Colonic mucosa (tissue), 4 donors: ENCODE measurements at places on chromosomes 4 and X. TPM values are rescaled to one million over a fixed set of nuclear protein-coding genes. Genes with fewer than 3 reads are reported as not detected.

The RTL9 gene
- not detected for total RNA-seq

The PF4V1 gene
- total RNA-seq = not detected

The ARMCX1 gene
- total RNA-seq = 8.7 TPM

The IL9R gene
- 0.50 TPM for total RNA-seq

The GAGE2A gene
- total RNA-seq = not detected

The MAP9 gene
- total RNA-seq = 6.4 TPM

The SCD5 gene
- total RNA-seq = 2.8 TPM

The GUCY1A1 gene
- total RNA-seq = 14.7 TPM

The MEPE gene
- total RNA-seq = not detected

GRCh38 chr4:182823576-182823975 is 93.6 kb downstream of the DCTD start:
- H3K36me3 ChIP-seq = no peaks in the 10 kb centered on the region
- no peaks in the 10 kb centered on the region for H3K4me1 ChIP-seq
- H3K27me3 ChIP-seq = no peaks in the 10 kb centered on the region
- H3K27ac ChIP-seq = no peak overlapping the region
- no peak overlapping the region for H3K4me3 ChIP-seq

GRCh38 chrX:143121477-143121876 is 95.7 kb downstream of the SPANXN4 start:
- no peaks in the 10 kb centered on the region for H3K36me3 ChIP-seq
- H3K27ac ChIP-seq = no peak overlapping the region
- no peaks in the 10 kb centered on the region for H3K4me1 ChIP-seq
- no peak for DNase-seq
- H3K27me3 ChIP-seq = no peaks in the 10 kb centered on the region

DNA sequence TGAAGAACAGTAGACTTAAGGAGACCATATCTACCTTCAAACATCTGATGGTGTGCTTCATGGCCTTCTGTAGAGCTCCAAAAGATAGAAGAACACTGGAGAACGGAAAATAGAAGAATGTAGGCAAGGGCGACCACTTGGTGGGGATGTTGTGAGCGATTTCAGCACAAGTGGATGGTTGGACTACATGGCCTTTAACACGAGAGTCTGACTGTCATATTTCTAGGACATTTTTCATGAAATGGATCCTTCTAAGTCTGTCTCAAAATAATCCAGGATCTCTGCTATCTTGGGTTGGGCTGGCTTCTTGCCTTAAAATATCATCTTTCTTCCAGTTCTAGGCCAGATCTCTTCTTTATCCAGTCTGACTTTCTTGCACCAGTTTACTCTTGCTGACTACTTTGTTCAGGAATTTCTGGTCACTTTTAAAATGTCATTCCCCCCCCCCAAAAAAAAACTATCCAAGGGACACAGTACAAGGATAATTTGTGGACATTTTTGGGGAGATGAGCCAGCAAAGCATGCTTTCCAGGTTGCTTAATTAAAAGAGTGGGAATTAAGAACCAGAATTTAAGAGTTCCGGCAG is 1.2 kb upstream of the MID1IP1 start:
- no peak overlapping the region for H3K4me3 ChIP-seq
- no peak overlapping the region for H3K27ac ChIP-seq
- H3K36me3 ChIP-seq = no peaks in the 10 kb centered on the region
- no peaks in the 10 kb centered on the region for H3K27me3 ChIP-seq
- H3K4me1 ChIP-seq = no peaks in the 10 kb centered on the region

GRCh38 chr4:47486231-47486673 is 1.2 kb downstream of the ATP10D start:
- DNase-seq = no peak
- no peaks in the 10 kb centered on the region for H3K27me3 ChIP-seq
- peak overlapping the region; percentile 46 for H3K4me3 ChIP-seq
- no peaks in the 10 kb centered on the region for H3K4me1 ChIP-seq
- H3K27ac ChIP-seq = no peak overlapping the region

GRCh38 chr4:179692222-179692621 is 2250.0 kb upstream of the AGA start:
- H3K27me3 ChIP-seq = no peaks in the 10 kb centered on the region
- H3K4me1 ChIP-seq = no peaks in the 10 kb centered on the region
- no peak overlapping the region for H3K27ac ChIP-seq
- no peak overlapping the region for H3K4me3 ChIP-seq
- DNase-seq = no peak

- H3K4me1 ChIP-seq = no peaks in the 10 kb centered on the region
- H3K4me3 ChIP-seq = no peak overlapping the region
- no peak for DNase-seq
- no peaks in the 10 kb centered on the region for H3K27me3 ChIP-seq
- no peak overlapping the region for H3K27ac ChIP-seq
Observed at GRCh38 chr4:85805891-85806290, 330.9 kb downstream of the ARHGAP24 start.

DNA sequence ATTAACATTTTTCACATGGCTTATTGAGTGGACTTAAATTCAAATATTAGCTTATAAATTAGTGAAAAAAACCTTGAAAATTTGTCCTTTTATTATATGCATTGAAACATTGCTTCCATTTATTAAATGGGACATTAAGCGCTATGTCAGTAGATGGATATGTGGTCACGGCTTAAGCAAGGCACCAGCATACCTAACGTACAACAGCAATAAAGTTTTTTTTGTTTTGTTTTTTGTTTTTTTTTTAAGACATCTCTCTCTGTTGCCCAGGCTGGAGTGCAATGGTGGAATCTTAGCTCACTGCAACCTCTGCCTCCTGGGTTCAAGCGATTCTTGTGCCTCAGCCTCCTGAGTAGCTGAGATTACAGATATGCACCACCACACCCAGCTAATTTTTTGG is 31.6 kb downstream of the PGM2 start:
- H3K27me3 ChIP-seq = no peaks in the 10 kb centered on the region
- DNase-seq = no peak
- H3K27ac ChIP-seq = no peak overlapping the region
- no peaks in the 10 kb centered on the region for H3K4me1 ChIP-seq

GRCh38 chrX:26952213-26952612 is 510.9 kb downstream of the PPP4R3C start:
- H3K4me1 ChIP-seq = no peaks in the 10 kb centered on the region
- no peak overlapping the region for H3K27ac ChIP-seq
- no peak for DNase-seq
- no peaks in the 10 kb centered on the region for H3K27me3 ChIP-seq
- no peak overlapping the region for H3K4me3 ChIP-seq

DNA sequence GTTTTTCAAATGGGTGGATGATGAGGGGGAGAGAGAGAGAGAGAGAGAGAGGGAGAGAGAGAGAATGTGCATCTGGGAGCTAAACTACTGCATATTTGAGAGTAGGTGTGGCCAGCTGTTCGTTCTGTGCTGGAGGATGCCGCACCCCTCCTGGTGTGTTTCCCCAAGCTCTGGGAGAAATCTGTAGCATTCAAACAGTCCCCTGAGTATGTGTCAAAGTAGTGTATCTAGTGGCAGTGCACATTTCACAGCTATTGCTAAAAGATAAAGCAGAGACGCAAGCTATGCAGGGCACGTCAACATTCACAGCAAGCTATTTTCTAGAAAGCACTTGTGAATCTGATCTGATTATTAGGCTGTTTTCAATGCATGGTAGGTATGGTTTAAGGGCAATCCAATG is 83.5 kb upstream of the LIMCH1 start:
- no peak overlapping the region for H3K4me3 ChIP-seq
- H3K4me1 ChIP-seq = no peaks in the 10 kb centered on the region
- H3K27ac ChIP-seq = no peak overlapping the region
- no peaks in the 10 kb centered on the region for H3K27me3 ChIP-seq
- DNase-seq = no peak

GRCh38 chr4:12957108-12957507 is 527.0 kb downstream of the RAB28 start:
- H3K4me1 ChIP-seq = no peaks in the 10 kb centered on the region
- no peak overlapping the region for H3K4me3 ChIP-seq
- H3K36me3 ChIP-seq = no peaks in the 10 kb centered on the region
- no peaks in the 10 kb centered on the region for H3K27me3 ChIP-seq

- DNase-seq = no peak
- H3K27me3 ChIP-seq = no peaks in the 10 kb centered on the region
- no peaks in the 10 kb centered on the region for H3K4me1 ChIP-seq
- H3K27ac ChIP-seq = no peak overlapping the region
Observed at GRCh38 chr4:113495790-113496189, 265.7 kb downstream of the CAMK2D start.

DNA sequence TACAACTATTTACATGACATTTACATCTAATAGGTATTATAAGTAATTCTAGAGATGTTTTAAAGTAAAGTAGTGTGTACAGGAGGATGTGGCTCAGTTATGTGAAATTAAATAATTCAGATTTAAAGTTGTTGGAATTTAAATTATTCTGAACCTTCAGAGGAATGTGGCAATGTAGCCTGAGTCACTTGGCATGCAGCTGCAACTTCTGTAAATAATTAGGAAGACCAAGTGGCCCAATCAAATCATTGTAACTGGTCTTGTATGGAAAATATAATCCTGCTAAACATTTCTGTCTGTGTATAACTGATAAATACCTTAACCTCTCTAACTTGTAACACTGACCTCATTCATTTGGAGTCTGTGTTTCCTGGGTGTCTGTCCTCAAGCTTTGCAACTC is 828.9 kb downstream of the GLUD2 start:
- no peak overlapping the region for H3K4me3 ChIP-seq
- H3K27me3 ChIP-seq = no peaks in the 10 kb centered on the region
- DNase-seq = no peak
- no peak overlapping the region for H3K27ac ChIP-seq
- H3K36me3 ChIP-seq = no peaks in the 10 kb centered on the region

DNA sequence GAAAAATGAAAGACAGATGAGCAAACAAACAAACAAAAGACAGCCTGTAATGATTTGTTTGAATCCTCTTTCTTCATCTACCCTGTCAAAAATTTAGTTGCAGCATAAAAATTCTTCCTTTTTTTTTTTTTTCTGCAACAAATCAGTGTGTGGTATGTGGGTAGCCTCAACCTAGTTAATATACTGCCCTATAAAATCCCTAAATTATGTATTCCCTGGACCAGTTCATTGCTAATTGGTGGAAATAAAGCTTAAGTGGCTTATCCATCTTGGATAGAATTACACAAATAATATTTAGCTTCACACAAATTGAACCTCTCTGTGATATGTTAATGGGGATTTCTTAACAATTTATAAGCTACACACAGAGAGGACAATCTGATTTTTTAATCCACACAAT is 208.4 kb downstream of the NDST4 start:
- no peak overlapping the region for H3K27ac ChIP-seq
- H3K36me3 ChIP-seq = no peaks in the 10 kb centered on the region
- no peaks in the 10 kb centered on the region for H3K27me3 ChIP-seq
- no peak for DNase-seq
- H3K4me3 ChIP-seq = no peak overlapping the region

- H3K27me3 ChIP-seq = no peaks in the 10 kb centered on the region
- no peaks in the 10 kb centered on the region for H3K36me3 ChIP-seq
- H3K4me1 ChIP-seq = no peaks in the 10 kb centered on the region
- no peak overlapping the region for H3K4me3 ChIP-seq
- no peak for DNase-seq
Observed at GRCh38 chr4:71609167-71609566, 174.7 kb downstream of the GC start.

DNA sequence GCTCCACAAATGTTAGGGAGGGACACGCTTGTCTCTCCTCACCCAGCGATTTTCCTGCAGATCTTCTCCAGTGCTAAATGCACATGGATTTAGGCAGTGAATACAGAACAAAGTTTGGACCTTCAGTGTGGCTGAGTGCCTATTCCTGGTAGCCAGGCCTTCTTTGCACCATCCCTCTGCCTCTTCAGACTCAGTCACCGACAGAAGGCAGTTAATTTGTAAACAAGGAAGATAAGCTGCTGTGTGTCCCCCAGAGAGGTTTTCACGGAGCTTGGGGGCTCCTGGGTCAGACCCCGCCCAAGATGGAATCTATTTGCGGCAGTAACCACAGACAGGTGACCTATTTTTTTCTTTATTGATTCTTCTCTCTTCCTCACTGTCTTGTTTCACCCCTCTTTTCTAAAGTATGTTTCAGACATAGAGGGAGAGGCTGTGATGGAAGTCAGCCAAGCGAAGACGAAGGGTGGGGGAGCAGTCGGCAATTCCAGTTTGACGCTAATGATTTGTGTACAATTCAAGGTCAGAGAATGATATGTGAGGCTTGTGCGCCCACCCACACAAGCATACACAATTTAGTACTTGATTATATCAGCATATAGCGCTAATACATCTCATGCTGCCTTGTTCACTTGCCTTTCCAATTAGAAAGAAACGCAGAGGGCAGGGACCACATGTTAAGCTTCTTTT is 200.8 kb downstream of the MGST2 start:
- no peak overlapping the region for H3K27ac ChIP-seq
- no peaks in the 10 kb centered on the region for H3K27me3 ChIP-seq
- H3K4me1 ChIP-seq = no peaks in the 10 kb centered on the region
- no peak for DNase-seq
- no peak overlapping the region for H3K4me3 ChIP-seq

DNA sequence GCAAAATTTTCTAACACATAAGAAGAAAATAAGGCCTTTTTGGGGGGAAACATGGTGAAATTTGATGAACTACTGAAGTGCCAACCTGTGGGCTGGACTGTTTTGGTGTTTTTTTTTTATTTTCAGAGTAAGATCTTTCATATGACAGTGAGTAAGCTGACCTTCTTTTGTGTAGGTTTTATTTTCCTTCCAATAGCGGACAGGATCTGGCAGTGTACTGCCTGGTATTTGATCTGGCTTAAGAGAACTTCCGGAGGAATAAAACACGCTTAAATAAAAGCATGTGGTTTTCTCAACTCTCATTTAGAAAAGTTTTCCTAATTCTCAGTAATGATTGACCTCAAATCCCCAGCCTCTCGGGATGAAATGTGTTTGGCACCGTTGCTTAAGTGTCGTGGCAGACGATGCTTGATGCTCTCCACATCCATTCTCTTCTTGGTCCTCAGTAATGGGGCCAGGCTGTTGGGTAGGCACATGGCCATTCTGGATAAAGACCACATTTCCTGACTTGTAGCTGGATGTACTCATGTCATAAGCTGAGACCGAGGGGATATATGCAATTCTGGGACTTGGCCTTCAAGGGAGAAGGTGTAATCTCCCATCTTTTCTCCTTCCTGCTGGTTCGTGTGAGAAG is 65.6 kb upstream of the PDLIM3 start:
- no peak for DNase-seq
- H3K4me1 ChIP-seq = no peaks in the 10 kb centered on the region
- H3K27ac ChIP-seq = no peak overlapping the region
- H3K36me3 ChIP-seq = no peaks in the 10 kb centered on the region

GRCh38 chrX:1483843-1484637 is 31.3 kb upstream of the ASMTL start:
- no peak overlapping the region for H3K27ac ChIP-seq
- no peak for DNase-seq
- no peaks in the 10 kb centered on the region for H3K27me3 ChIP-seq
- no peak overlapping the region for H3K4me3 ChIP-seq

GRCh38 chr4:2251795-2252529 is 9.9 kb downstream of the MXD4 start:
- H3K4me1 ChIP-seq = no peaks in the 10 kb centered on the region
- H3K4me3 ChIP-seq = no peak overlapping the region
- DNase-seq = peak; percentile 9

- no peak overlapping the region for H3K27ac ChIP-seq
- H3K36me3 ChIP-seq = no peaks in the 10 kb centered on the region
- H3K4me1 ChIP-seq = no peaks in the 10 kb centered on the region
- no peaks in the 10 kb centered on the region for H3K27me3 ChIP-seq
Observed at GRCh38 chr4:7399440-7400234, 35.1 kb downstream of the PSAPL1 start.
